Transverse colon (tissue), 4 donors: ENCODE measurements at places on chromosomes 12 and 14.

DNA sequence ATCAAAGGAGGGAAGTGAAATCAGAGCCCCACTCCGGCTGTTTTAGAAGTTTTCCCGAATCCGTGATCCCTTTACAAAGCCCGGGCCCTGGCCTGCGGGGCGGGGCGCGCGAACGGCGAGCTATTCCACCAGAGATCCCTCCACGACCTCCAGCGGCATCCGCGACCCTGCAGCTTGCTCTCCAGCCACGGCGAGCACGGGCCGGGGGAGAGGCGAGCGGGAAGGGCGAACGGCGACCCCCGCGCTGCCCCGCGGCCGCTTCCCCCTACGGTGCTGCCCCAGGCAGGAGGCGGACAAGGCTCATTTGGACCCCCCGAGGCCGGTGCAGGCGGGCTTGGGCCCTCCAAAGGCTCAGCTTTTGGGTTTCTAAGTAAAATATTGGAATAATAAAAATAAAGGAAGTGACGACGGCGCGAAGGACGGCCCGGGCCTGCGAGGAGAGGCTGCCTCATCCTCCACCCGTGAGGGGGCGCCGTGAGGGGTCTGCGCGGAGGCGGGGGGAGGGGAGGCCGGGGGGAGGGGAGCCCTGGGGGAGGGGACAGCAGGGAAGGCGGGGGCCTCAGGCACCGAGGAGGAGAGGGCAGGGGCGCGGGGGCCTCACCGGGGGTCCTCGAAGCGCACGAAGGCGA is 613 bp downstream of the SRSF9 start:
- DNase-seq = peak; percentile 36

DNA sequence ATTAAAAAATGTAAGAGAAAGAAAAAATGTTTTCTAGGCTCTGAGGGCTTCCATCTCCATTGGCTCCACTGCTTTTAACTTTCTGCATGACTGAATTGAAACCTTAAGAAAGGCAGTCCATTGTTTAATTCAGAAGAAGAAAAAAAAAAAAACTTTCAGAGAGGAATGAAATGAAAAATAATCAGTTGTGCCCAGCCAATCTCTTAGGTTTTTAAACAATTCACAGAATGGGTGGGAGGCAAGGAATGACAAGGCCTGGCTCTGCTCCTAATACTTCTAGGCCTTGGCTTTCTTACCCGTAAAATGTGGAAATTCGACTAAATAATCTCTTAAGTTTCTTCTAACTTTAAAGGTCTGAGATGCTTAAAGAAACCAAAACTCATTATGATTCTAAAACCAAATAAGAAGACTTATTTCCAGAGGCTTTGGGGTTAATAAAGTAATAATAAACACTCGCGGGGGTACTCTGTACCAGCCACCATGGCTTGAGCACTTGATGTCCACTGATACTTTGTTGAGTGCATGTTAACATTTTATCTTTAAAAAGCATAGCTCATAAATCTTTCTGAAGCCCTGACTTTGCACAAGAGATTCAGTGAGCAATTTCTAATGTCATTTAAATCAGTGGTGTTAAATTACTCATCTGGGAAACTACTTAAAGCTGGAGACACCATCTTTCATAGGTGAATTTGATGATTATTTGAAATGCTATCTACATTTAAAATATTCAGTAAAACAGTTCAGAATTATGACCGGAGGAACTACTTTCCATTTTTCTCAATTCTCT is 49.6 kb downstream of the STON2 start:
- no peak for DNase-seq

DNA sequence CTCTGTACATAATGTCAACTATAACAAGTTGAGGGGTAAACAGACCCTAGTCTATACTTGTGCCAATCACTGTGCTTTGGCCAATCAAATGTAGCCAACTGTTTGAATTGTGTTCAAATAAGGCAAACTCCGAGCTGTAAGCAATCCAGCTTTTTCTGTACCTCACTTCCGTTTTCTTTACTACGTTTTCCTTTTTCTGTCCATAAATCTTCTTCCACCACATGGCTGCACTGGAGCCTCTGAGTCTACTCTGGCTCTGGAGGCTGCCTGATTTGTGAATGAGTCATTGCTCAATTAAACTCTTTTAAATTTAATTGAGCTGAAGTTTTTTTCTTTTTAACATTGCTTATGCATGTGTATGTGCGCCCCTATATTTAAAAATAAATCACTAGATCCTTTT is 29.7 kb downstream of the CLEC1A start:
- DNase-seq = no peak

DNA sequence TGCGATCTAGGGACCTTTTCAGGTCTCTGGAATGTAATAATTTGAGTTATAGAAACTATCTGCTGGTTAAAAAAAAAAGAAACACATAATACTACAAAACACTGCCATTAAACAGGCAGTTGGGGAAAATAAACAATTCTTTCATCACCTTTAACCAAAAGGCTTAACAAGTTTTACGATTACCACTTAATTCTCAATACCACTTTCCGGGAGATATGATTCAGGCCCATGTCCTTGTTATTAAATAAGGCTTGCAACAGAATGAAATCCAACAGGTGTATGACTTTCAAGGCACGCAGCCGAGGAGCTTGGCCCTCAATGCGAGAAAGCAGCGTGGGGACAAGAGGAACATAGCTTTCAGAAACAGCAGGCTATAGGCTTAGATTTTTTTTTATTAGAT is 5.6 kb upstream of the GLRX5 start:
- no peak for DNase-seq

- no peak for DNase-seq
These were observed 276.9 kb downstream of the PRKD1 start for GRCh38 chr14:29650554-29651269.

DNA sequence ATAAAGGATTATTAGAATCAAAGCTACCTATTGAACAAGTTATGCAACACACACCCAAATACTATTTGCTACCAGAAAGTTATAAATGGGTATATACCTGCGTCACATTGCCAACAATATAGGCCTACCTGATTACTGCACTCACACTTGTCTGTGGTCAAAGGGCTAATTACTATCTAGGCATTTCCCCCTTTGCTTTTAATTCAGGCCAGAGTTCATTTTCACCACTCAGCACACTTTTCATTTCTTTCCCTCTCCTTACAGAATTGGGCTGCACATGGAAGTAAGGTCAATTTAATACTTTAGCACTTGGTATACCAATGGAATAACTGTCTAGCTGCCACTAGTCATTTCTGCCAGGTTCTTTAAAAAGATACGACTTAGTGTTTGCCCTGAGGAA is 1.7 kb downstream of the SOS2 start:
- no peak for DNase-seq

- no peak for DNase-seq
These were observed 4.2 kb upstream of the AMN1 start for GRCh38 chr12:31732926-31733548.

- no peak for DNase-seq
These were observed 134.8 kb downstream of the ZFP36L1 start for GRCh38 chr14:68658029-68658509.

DNA sequence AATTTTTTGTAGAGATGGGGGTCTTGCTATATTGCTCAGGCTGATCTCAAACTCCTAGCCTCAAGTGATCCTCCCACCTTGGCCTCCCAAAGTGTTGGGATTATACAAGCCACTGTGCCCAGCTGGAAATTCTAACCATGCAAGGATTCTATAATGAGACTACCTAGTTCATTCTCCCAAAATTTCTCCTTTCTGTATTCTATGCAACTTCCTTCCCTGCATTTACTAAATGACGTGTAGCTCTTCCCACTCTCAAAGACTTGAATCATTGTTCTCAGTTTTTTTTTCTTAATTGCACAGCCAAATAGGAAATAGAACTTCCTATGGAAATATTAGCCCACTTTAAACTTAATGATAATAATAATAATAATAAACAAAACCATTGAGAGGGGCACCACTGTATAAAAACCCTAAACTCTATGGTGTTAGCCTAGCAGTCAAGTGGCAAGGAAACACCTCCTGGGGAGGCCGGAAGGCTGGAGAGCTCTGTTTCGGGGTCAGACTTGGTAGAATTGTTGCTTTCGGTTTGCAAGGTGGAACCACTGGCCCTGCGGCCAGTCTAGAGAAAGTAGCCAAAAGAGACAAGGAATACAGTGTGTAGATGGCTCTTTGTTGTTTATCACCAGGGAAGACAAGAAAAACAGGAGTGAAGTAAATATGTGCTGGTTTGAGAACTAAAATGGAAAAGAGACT is 40.0 kb upstream of the TESC start:
- DNase-seq = no peak

DNA sequence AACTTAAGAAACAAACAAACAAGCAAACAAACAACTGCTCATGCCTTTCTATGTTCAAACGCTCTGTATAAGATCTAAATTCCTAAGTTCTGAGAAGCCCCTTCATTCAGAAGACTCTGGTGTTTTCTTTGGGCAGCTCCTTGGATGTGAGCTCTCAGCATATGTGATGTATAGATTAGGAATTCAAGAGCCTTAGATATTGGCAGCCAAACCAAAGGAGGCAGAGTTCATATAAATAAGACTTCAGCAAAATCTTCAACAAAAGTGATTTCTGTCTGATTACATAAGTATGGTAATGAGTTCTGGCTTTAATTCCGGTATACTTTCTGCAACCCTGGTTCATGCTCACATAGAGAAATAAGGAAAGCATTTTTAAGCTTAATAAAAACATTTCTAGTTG is 145.6 kb downstream of the DYRK2 start:
- DNase-seq = no peak

GRCh38 chr12:94831081-94831751 is 172.3 kb downstream of the NDUFA12 start:
- peak; percentile 56 for DNase-seq

DNA sequence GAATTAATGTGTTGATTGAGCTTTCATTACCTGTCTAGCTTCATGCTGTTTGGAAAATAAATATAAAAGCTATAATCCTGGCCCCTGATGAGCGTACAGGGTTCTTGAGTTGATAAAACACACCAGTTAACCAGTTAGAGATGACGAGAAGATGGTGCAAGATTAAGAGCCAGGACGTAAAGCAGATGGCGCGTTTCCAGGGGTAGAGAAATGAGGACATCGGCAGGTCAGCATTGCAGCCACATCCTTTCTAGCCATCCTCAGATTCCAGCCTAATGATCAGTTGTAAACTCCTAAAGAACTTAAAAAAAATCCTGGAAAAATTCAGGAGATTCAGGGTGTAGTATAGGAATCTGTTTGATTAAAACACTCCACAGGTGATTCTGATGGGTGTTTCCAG is 203.7 kb downstream of the CACNA1C start:
- DNase-seq = no peak

GRCh38 chr12:51401020-51401419 is 9.8 kb upstream of the GALNT6 start:
- no peak for DNase-seq

GRCh38 chr12:52423661-52424500 is 10.3 kb downstream of the KRT75 start:
- DNase-seq = no peak

DNA sequence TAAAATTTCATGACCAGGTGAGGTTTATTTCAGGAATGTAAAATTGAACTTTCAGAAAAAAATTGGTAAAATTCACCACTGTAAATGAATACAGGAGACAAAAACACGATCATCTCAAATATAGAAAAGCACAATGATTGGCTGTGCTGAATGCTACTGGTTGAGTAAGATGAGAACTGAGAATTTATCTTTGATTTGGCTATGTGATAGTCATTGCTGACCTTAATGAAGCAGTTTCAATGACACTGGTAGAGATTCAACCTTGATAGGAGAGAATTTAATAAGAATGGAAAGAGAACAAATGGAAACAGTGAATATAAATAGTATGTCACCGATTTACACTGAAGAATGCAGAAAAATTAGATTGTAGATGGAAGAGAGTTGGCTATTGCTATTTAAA is 6.4 kb upstream of the PMCH start:
- no peak for DNase-seq

- no peak for DNase-seq
These were observed 38.7 kb upstream of the CRY1 start for GRCh38 chr12:107131832-107132616.

- peak; percentile 26 for DNase-seq
These were observed at the start of gene FZD10 for GRCh38 chr12:130162267-130162666. TSS of gene FZD10 (plus strand) at chr12:130162464. CDS start at chr12:130162943, 479 bp downstream.

DNA sequence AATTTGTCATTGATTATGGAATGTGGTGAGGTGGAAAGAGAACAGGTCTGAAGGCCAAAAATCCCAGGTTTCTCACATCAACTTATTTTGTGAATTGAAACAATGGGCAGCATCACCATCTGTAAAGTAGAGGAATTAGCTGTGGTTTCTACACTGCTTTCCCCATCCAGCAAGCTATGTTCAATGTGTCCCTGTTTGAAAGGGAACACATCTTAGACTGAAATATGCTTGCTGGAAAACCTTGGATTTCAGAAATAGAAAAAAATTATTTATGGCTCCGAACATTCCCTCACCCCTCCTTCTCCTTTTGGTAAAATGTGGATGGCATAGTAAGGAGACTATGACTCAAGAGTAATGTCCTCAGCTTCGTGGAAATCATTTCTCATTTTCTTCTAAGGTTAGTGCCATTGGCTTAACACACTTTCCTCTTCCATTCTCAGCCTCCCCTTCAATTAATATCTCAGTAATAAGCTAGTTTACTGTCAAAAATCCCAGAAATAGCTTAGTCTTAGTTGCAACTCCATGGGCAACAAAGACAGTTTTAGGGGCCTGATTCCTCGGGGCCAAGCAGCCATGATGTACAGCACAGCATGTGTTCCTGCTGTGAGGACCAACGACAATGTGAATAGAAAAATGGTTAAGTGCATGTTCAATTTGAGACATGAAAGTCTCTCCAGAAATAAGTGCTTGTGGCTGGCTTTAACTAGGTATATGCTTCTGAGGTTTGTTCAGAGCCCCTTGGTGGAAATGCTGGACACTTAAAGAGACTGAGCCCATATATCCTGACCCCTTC is 205.8 kb upstream of the SLC38A2 start:
- DNase-seq = no peak

DNA sequence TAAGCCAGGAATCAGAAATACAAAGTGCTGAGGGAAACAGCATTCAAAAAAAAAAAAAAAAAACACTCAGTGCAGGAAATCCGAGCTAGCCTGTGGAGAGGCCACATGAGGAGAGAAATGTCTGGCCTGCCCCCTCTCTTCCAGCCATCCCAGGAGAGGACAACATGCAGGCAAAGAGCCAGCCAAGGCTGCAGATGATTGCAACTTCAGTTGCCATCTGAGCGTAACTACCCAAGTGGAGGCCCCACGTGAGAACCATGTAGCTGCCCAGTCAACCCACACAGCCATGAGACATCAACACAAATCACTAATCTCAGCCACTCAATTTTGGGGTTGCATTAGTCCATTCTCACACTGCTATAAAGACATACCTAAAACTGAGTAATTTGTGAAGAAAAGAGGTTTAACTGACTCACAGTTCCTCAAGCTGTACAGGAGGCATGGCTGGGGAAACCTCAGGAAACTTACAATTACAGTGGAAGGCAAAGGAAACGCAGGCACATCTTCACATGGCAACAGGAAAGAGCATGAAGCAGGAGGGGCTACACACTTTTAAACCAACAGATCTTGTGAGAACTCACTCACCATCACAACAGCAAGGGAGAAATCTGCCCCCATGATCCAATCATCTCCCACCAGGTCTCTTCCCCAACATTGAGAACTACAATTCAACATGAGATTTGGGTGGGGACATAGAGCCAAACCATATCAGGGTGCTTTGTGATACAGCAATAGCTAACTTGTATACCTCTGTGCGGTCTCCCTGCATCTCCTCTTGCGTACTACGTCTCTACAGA is 161.1 kb downstream of the PIWIL1 start:
- no peak for DNase-seq

GRCh38 chr14:73888460-73888725 is 1.7 kb downstream of the ZNF410 start:
- DNase-seq = no peak

GRCh38 chr12:93679308-93679925 is 2.2 kb downstream of the CRADD start:
- no peak for DNase-seq
